H1 (cell line): ENCODE measurements at places on chromosomes 2 and 18. TPM values are rescaled to one million over a fixed set of nuclear protein-coding genes. Genes with fewer than 3 reads are reported as not detected.
A peak's percentile ranks its signal among the peaks of the same experiment; 100 is the strongest.

- DNase-seq, result peak; percentile 49
Measured at GRCh38 chr2:156436497-156437085, 412 bp downstream of the GPD2 start.

GRCh38 chr2:84899304-84900204 is 5.9 kb upstream of the TMSB10 start:
- DNase-seq, result no peak

GRCh38 chr18:2497797-2498196 is 73.5 kb downstream of the METTL4 start:
- no peak for DNase-seq

Gene XIRP2
- total RNA-seq, result 0.11 and 0.15 TPM in 2 replicates

- no peak for DNase-seq
Measured at GRCh38 chr2:142316049-142316448, 185.2 kb upstream of the LRP1B start.

GRCh38 chr2:100880036-100880435 is 60.1 kb downstream of the NPAS2 start:
- DNase-seq, result no peak

GRCh38 chr18:67805261-67805660 is 288.7 kb upstream of the DSEL start:
- DNase-seq, result no peak

- peak; percentile 91 for DNase-seq
Measured at GRCh38 chr2:229586746-229587705, 127.3 kb downstream of the DNER start.

DNA sequence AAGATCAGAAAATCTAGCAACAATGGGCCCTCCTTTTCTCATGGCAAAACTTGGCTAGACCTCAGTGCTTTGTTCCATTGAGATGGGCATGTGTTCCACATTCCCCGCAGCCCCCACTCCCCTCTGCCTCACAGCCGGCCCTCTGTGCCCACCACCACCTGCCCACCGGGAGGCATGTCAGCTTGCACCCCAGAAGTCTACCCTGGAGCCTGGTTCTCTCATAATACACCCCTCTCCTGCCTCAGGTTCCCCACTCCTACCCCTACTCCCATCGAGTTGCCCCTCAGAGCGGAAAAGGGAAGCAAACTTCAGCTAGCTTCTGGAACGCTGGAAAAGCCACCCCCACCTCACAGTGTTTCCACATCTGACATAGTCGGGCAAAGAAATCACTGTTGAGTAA is 219.0 kb downstream of the ANAPC1 start:
- peak; percentile 14 for DNase-seq

GRCh38 chr2:31711737-31712136 is 131.0 kb upstream of the SRD5A2 start:
- no peak for DNase-seq

DNA sequence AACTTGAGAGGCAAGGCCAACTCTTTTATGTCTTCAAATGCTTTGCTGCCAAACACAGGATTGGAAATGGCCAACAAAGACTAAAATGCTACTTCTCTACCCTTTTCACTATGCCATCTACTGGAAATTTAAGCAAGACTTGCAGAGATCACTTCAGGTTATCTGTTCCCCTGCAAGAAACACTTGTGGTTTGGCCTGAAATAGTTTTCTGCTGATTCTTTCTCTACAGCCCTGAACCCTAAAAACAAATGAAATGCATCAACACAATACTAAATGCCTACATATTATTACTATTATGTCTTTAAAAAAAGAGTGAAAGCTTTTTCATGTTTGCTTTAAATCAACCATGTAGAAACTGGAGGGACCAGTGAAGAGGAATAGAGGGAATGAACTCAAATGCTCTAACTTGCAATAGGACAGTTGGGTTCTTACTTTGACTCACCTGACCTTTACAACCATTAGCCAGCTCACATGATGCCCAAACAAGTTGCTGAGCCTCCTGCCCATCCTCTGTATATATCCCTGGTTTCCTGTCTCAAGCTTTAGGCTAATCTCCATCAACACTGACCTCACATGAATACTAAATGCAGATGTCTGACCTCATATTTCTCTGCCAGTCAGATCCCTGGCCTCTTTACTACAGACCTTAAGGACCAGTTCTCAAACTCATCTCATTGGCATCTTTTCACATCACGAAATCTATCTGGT is 17.5 kb upstream of the ADAM17 start:
- no peak for DNase-seq

Gene FOXI3
- total RNA-seq, result 15.9 and 17.1 TPM in 2 replicates

Gene TMEM169
- total RNA-seq, result 2.4 and 2.5 TPM in 2 replicates

Gene RGPD3
- total RNA-seq, result 0.17 TPM in 1 of 2 replicates, not detected in the other

DNA sequence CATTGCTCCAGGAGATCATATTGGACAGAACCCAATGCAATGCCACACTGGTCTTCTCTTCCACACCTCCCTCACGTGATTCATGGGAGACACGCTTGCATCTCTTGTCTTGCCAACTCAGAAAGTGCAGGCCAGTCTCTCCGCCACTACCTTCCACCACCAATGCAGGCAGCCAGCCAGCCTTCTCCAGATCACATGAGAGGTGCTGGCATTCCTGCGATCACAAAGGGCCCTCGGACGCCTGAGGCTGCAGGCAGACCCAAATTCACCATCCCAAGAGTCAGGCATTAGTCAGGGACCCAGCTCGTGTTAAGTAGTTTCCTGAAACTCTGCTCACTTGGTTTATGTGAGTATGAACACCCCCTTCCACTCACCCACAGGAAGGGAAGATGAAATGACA is 437.0 kb upstream of the ETAA1 start:
- DNase-seq, result no peak

Gene SEPTIN10
- 93.6 and 101 TPM in 2 replicates for total RNA-seq

- no peak for DNase-seq
Measured at GRCh38 chr2:117190856-117191559, 623.5 kb upstream of the DDX18 start.

DNA sequence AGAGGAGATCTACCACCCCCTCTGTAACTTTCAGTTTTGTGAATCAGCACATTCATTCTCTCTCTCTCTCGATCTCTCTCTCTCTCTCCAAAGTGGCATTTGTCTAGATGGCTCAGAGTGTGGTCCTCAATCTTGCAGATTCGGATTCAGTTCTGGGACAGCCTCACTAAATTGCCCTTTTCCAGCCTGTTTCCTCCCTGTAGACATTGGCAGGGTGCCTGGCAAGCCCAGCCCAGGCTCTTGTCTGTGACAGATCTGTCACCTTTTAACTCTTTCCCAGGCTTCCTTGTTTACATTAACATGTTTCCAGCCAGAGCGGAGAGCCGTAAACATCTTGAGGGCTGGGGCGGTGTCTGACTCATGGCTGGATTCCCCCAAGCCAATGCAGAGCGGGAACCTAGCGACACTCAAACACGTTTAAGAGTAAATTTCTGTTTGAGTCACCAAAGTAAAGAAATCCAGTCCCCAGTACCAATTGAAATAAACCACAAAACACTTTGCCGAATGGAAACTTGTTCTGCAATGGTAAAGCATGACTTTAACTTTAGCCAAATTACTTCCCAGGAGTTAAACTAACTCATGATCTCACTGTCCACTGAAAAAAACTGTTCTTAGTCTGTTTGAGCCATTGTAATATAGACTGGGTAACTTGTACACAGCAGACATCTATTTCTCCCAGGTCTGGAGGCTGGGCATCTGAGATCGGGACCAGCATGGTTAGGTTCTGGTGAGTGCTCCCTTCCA is 6.6 kb upstream of the CYP27C1 start:
- no peak for DNase-seq

DNA sequence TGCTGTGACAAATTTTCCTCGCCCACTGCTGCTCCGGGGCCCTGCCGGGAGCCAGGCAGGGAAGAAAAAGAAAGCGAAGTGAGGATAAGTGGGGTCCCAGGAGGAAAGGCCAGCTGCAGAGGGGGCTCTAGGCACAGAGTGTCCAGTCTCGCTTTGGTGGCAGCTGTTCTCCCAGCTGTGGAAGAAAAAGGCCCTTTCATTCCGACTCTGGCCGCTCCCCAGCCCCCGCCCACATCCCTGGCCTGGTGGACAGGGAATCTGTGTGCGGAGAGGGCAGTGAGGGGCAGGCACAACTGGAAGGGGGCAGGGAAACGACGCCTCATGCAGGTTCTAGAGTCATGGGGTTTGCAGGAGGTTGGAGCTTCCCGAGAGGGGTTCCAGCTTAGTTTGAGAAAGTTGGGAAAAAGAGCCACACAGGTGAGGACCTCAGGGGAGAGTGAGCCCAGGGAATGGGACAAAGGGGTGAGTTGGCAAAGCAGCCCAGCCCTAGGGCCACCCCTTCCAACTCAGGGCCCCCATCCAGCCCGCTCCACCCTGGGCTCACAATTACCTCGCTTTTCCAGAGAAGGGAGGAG is 1.8 kb downstream of the RTKN start:
- no peak for DNase-seq

Gene CHRNG
- total RNA-seq, result not detected in 2 replicates
